ENCODE measurements at places on chromosomes 7 and 10.

GRCh38 chr10:32516567-32517495 is 70.9 kb downstream of the CCDC7 start:
- DNase-seq, result no peak

DNA sequence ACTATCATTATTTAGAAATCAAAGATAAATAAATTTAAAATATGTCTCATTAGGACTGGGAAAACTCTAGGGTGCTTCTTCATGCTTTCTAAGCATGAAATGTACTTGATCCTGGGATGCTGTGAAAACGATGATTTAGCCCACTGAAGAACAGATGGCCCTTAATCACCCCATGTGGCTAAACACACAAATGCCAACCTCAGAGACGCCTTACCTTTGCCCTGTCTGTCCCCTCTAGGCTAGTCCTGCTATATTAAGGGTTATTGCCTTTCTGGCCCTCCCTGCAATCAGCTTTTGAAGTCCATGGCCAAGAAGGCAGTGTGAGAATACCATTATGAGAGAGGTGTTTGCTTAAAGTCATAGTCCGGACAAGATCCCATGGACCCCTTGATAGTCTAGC is 217.2 kb downstream of the TWIST1 start:
- DNase-seq, result no peak

DNA sequence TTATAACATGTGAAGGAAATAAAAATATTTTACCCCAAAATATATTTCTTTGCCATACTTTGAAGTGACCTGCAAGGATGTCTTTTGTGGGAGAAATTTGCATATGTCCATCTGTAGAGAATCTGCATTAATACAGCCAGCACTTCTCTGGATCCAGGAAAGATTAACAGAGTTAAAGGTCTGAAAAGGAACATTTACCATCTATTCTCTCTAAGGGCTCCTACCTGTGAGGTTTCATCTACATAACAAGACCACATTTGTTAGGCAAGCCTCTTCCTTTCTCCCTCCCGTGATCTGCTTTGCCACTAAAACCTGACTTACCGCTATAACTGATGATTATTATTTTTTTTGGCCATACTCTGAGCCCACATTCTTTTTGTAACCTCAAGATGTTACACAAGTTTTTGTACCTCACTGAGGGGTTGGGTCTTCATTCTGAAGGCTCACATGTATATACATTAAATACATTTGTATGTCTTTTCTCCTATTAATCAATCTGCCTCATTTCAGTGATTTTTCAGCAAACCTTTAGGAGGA is 129.4 kb downstream of the AKR1D1 start:
- no peak for DNase-seq

DNA sequence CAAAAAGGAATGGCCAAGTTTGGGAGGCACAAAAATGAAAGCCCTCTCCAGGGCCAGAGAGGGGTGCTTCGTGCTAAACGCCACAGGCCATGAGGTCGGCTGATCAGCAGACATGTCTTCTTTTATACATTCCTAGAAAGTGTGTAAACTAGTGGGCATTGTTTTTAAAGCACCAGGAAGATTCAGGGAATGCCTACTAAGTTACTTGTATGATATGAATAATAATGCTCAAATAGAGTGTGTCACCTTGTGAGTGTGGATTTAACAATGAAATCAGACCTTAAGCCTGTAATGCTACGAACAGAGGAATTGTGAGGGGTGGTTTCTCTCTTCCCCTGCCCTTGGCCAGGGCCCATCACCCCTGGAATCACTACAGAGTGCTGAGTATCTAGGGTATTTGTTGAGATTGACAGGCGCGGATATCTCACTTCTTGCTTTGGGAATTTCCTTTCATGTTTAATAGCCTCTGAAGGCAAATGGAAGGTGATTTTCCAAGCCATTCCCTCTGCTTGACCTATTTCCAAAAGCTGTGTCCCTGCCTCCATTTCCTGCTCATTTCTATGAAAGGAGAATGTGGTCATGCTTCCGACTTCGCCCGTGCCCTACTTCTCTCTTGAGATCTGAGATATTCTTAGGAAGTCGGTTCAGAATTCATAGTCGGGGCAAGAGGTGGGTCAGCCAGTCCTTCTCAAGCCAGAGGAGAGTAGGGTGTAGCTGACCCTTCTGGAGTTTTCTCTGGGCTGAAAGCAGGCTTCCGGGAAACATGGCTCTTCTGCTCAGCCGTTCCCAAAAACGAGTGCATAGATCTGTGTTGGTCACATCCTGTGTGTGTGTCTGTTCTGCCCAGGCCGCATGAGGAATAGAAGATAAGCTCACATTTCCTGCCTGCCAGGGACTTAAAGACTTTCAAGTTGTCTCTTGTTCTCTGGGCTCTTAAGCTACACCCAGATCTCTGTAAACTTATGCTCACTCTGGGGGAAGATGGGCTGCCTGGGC is 167.8 kb upstream of the ITGB1 start:
- DNase-seq, result peak; percentile 62

GRCh38 chr7:43784030-43784584 is 25.6 kb downstream of the BLVRA start:
- no peak for DNase-seq

- DNase-seq, result no peak
Measured at GRCh38 chr10:90138844-90139243, 437.5 kb downstream of the KIF20B start.

DNA sequence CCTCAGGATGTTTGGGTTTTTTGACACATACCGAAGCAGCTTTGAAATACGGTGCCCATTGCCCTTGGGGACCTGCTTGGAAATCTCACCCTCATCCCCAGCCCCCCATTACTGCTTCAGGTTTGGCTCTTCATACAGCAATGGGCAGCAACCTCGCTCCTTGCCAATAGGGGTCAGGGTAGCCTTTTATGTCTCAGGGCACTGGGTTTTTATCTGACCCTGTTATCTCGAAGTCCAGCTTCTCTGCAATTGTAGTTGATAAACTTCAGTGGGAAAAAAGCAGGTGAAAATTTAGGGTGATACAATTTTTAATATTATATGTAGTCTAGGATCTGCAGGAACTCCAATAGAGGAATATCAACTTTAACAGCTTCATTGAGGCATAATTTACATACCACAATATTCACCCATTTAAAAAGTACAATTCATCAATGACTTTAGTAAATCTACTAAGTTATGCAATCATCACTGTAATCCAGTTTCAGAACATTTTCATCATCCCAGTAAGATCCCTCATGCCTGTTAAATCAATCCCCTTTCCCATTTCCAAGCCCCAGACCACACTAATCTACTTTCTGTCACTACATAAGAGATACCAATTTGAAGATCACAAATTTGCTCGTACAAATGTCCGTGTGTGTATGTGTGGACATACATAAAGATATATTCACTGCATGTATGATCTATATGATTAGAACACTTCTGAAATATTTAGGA is 386.2 kb downstream of the KCNMA1 start:
- no peak for DNase-seq

- DNase-seq, result no peak
Measured at GRCh38 chr10:53003094-53003493, 230.5 kb upstream of the MBL2 start.

DNA sequence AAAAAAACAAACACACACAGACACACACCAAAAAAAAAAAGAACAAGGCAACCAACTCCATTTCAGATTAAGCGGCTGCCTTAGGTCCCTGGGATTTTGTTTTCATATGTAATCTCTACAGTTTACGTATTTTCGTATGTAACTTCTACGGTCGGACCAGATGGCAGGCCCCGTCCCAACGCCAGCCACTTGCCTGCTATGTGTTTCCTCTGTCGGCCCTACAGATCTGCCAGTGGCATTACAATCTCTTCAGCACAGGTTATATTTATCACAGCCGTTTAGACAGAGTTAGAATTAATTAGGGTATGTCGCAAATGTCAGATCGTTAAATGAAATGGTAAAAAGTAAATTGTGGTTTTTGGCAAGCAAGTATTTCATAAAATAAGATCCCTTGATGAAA is 99.3 kb downstream of the DNAJB6 start:
- DNase-seq, result no peak

DNA sequence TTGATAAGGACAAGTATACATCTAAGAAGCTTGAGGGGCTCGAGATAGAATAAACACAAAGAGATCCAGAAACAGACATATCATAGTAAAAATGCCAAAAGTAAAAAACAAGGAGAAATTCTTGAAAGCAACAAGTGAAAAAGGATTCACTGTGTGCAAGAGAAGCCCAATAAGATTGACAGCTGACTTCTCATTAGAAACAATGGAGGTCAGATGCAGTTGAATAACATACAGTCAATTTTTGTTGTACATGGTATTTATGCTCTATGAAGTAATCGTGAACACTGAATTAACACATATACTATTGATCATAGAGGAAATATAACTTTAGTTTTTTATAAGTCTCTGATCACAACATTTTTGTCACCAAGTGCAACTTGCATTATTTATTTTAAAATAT is 982.8 kb upstream of the SORCS1 start:
- no peak for DNase-seq

DNA sequence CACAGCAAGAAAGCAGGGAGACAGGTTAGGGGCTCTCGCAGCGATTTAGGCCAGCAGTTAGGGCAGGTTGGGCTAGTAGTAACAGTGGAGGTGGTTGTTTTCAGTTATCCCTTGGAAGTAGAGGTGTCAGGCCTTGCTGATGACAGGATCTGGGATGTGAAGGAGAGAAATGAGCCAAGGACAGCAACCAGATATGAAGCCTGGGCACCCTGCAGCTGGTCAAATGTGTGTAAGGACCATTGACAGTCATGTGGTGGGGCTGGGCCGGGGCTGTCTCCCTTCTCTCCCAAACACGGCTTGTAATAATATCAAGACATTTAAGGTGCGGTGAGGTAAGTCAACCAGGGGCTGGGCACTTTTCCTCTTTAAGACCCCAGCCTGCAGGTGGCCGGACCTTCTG is 112.5 kb upstream of the IGFBP3 start:
- no peak for DNase-seq

DNA sequence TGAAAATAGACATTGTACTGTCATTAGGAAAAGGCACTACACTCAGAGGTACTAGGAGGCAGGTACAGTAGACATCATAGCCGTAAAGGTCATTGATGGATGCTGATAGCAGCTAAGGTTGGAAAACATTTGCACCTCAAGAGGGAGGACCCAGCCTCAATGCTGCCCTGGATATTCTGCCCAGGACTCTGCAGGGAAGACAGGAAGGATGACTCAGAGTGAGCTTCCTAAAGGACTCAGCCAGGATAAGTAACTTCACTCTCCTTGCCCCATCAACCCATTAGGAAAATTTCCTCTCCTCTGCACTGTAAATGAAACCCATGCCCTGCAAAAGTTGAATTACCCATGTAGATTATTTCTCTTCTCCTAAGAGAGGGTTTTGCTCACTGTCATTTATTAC is 617.9 kb upstream of the MKI67 start:
- DNase-seq, result no peak

GRCh38 chr10:72328045-72328828 is 26.5 kb downstream of the DNAJB12 start:
- no peak for DNase-seq

DNA sequence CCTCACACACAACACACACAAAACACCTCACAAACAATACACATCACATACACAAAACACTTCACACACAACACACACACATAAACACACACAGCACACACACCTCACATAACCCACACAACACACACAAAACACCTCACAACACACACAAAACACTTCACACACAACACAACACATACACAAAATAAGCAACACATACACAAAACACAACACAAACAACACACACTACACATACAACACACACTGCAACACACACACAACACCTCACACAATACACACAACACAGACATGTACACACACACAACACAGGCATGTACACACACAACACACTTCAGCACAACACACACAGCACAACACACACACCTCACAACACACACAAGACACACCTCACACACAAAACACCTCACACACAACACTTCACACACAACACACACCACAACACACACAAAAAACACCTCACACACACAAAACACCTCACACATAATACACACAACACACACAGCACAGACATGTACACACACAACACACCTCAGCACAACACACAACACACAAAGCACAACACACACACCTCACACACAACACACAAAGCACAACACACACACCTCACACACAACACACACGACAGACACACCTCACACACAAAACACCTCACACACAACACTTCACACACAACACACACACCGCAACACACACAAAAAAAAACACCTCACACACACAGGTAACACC is 107.5 kb downstream of the TNS3 start:
- DNase-seq, result no peak

- DNase-seq, result no peak
Measured at GRCh38 chr7:37786741-37787569, 61.4 kb upstream of the NME8 start.

- DNase-seq, result no peak
Measured at GRCh38 chr7:47346377-47346914, 235.5 kb downstream of the TNS3 start.

DNA sequence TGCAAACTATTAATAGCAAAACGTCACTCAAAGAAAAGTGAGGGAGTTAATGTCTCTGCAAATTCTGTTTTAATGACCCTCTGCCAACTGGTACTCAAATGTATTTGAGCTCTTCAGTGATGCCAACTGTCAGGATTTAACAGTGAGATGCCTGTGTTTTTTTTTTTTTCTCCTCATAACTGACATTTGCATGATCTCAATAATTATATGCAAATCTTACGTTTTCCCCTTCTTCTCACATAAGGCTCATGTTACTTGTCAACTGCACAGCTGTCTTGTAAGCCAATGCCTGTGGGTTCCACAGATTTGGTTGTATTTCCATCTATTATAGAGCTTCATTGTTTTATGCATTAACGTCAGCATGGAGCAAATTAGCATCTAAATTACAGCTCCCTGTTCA is 38.2 kb downstream of the PPP1R3A start:
- DNase-seq, result no peak

DNA sequence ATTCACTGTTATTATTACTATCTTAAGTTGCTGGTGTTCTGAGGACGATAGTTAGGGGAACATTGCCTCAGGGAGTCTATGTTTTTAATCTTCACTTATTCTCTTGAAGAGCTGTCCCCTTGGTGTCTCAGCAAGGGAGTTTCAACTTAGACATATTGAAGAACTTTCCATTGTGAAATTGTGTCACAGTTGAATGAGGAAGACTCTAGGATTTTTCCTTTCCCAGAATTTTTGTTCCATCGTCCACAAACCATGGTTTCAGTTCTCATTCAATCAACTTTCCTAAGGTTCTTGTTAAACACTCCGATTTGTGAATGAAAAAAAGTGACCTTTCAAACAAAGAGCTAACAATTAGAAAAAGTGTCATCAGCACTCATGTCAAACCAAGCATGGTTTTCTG is 128.3 kb downstream of the GATA3 start:
- no peak for DNase-seq

GRCh38 chr10:11532306-11532705 is 79.1 kb downstream of the USP6NL start:
- DNase-seq, result no peak

DNA sequence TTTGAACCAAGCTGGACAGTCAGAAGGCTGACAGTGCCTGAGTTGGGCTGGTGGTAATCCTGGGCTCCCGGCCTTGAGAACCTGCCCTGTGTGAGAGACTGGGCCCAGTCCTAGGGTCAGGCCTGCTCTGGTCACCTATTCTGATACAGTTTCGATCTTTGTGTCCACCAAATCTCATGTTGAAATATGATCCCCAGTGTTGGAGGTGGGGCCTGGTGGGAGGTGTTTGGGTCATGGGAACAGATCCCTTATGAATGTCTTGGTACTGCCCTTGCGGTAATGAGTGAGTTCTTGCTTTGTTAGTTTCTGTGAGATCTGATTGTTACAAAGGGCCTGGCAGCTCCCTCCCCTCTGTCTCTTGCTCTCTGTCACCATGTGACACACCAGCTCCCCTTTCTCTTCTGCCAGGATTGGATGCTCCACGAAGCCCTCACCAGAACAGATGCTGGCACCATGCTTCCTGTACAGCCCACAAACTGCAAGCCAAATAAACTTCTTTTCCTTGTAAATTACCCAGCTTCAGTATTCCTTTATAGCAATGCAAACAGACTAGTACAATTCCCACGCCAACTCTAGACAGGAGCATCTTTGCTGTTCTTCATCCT is 111.8 kb upstream of the ZNF438 start:
- DNase-seq, result no peak
